ENCODE measurements at places on chromosomes 13 and 19. TPM values are rescaled to one million over a fixed set of nuclear protein-coding genes. Genes with fewer than 3 reads are reported as not detected.

The PRR22 gene
- total RNA-seq = 6.4 TPM

- no peaks in the 10 kb centered on the region for H3K4me1 ChIP-seq
- H3K36me3 ChIP-seq = no peaks in the 10 kb centered on the region
- H3K27ac ChIP-seq = no peak overlapping the region
- no peak overlapping the region for H3K4me3 ChIP-seq
These were observed 31.5 kb upstream of the SLC15A1 start for GRCh38 chr13:98783856-98784478.

DNA sequence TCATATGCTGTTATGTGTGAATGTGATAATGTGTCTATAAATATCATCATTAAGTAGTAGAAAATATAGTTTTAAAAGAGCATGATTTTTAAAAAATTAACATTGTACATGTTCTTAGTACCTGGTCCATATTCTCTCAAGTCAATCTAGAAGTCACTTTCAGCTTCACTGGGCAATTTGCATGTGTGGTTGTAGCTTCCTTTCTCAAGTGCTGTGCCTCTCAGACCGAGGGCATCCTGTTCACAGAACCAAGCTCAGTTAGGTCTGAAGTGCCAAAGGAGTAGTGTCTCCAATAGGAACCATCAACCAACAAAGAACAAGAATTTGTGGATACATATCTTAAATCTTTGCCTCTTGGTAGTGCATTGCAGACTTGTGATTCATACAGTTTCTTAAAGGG is 541.8 kb upstream of the SLC10A2 start:
- no peaks in the 10 kb centered on the region for H3K36me3 ChIP-seq
- H3K27me3 ChIP-seq = no peaks in the 10 kb centered on the region
- H3K27ac ChIP-seq = no peak overlapping the region
- H3K4me3 ChIP-seq = no peak overlapping the region
- DNase-seq = no peak
- H3K4me1 ChIP-seq = no peaks in the 10 kb centered on the region

- no peak overlapping the region for H3K4me3 ChIP-seq
- H3K36me3 ChIP-seq = no peaks in the 10 kb centered on the region
- no peak overlapping the region for H3K27ac ChIP-seq
- H3K27me3 ChIP-seq = peaks cover 1% of the 10 kb centered on the region
- no peak for DNase-seq
These were observed 62.3 kb upstream of the UQCRFS1 start for GRCh38 chr19:29275266-29275665.
